Activated CD8-positive, alpha-beta memory T cell treated with anti-CD3 and anti-CD28 coated beads for 4 hours (primary cell): ENCODE measurements at places on chromosomes 6 and 20.

- DNase-seq = no peak
These were observed 78.3 kb downstream of the ZDHHC14 start for GRCh38 chr6:157459327-157459726.

- no peak for DNase-seq
These were observed 930.8 kb downstream of the QKI start for GRCh38 chr6:164345327-164345726.

DNA sequence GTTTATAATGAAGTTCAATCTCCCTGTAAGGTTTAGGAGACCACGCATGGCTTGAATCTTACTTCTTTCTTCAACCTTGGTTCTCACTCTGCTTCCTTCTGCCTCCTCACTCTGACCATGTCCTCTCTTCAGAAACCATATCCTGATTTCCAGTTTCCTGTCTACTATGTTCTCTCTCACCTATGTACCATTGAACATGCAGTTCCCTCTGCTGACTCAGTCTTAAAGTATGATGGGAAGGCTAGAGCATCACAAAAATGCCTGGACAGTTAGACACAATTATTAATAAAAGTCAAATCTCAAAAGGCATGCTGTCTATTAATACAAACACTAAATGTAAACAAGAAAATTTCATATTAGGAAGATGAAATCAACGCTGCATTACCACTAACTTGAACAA is 151.6 kb downstream of the PRKN start:
- no peak for DNase-seq

GRCh38 chr6:167161851-167162467 is 4.2 kb upstream of the GPR31 start:
- DNase-seq = no peak

- no peak for DNase-seq
These were observed 255.6 kb downstream of the KHDC1L start for GRCh38 chr6:72969666-72970065.

DNA sequence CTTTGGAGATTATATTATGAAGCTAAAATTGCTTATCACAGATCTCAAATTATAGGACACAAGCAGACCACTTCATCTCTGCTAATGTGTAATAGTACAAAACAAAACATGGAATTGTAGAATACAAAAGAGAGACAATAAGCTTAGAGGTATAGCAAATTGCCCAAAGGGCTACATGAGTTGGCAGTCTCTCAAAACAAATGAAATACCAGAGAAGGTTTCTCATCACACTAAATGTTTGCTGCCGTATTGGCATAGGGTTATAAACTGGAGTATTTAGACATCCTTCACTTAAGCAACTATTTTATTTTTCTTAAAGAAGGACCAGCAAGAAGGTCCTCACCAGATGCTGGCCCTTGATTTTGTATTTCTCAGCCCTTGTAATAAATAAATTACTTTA is 5.9 kb upstream of the EYA4 start:
- no peak for DNase-seq

GRCh38 chr6:125116710-125117109 is 36.9 kb upstream of the TPD52L1 start:
- no peak for DNase-seq

DNA sequence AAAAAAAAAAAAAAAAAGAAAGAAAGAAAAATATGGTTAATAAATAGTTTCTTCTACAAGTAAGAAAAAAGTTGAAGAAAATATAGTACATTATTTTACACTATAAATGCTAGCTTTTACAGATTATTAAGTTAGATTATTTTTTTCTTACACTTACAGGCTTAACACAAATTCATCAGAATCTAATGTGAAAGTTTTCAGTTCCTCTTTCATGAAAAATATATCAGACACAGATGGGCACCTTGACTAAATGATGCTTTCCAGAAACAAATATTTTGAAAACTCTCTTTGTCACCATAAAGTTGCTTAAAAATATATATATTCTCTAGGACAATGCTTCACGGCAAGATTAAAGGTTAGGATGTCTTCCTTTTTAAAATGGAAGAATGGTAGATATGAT is 321.8 kb upstream of the HSF2 start:
- no peak for DNase-seq

DNA sequence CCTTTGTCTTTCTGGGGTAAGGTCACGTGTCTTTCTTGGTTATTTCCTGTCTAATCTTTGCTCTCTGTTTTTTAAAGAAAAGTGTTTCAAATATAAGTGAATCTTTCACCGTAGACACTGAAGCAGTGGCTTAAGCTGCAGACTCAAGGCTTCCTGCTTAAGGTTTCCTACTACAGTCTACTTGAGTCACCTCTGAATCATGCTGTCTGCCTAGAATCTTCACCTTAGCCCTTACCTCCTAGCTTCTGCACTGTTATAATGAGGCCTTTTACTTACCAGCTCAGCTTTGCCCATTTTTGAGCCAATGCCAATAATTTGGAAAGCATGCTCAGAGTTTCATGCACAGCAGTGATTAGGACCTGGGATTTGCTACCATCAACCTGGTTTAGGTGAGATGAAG is 30.6 kb downstream of the ADGRF4 start:
- DNase-seq = no peak

DNA sequence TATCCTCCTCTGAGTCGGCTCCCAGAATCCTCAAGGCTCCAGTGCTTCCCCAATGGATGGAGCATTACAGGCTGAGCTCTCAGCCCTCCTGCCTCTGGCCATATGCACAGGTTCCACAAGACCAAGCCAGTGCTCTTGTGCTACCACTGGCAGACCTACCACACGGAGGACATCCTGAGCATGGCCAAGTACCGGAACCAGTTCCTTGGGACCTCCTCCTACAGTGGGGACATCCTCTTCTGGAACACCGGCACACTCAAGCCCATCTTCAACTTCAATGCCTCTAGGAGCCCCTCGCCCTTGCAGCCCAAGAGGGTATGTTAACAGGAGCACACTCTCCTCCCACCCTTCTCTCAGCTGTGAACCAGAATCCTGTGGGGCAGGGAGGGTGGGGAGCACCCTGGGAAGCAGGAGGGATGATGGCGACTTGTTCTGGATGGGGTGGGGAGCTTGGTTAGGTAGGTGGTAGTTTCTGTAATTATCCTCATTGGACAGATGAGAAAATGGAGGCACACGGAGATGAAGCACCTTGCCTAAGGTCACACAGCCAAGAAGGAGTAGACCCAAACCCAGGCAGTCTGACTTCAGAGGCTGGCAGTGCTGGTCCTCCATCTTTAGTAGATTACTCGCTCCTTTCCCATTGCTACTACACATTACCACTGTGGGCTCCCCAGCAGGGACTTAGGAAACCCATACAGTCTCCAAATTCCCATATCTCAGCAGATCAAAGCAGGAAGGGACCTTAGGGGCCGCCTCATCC is 58.6 kb downstream of the EFCAB8 start:
- DNase-seq = no peak

- DNase-seq = no peak
These were observed 649.4 kb downstream of the HDGFL1 start for GRCh38 chr6:23218751-23219150.

DNA sequence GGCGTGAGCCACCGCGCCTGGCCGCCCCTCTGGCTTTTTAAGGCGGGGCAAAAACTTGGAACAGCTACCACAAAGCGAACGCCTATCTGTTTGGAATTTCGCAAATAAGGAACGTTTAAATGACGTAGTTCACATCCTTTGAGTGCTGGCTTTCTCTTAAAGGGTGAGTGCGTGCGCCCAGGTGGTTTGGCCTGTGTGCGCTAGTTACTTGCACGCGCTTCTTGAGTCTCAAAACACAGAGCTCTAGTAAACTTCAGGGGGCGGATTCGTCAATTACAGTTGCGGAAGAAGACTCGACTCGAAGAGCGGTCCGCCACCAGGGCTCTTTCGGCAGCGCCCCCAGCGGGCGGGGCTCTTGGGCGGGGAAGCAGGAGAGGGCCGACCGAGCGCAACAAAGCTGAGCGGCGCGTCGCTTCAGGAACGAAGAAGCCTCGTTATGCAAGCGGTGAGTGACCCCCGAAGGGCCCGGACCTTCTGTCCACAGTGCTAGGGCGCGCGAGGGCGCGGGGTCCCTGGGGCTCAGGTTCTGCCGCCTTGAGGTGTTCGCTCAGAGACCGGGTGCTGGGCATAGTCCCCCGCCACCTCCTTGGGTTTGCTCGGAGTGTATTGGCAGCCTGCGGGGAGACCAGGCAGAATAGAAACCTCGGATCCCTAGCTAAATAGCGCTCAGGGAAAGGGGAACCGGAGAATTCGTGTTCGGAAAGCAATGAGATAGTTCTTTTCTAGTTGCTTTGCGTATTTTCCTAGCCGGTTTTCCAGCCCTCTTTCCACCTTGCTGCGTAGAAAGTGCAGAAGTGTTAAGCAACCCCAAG is at the start of gene SYCP2L:
TSS of gene SYCP2L (plus strand) at position 362 of the 812 bp plus-strand sequence. CDS start at position 437, 75 bp downstream.
- DNase-seq = no peak

GRCh38 chr6:36986704-36987047 is 680 bp upstream of the MTCH1 start:
- DNase-seq = no peak
